HT1080 (cell line): ENCODE measurements at places on chromosomes 16 and 17. TPM values are rescaled to one million over a fixed set of nuclear protein-coding genes. Genes with fewer than 3 reads are reported as not detected.

Gene TMEM132E
- total RNA-seq, result not detected in 2 replicates

Gene GUCY2D
- not detected in 2 replicates for total RNA-seq

Gene RNU2-1
- not detected in 2 replicates for total RNA-seq

Gene MAP2K6
- total RNA-seq, result 7.3 and 8.1 TPM in 2 replicates

Gene HSD11B2
- total RNA-seq, result 0.94 and 1.0 TPM in 2 replicates

Gene TCAP
- 1.00 TPM in 1 of 2 replicates, not detected in the other for total RNA-seq

Gene KRTAP3-1
- total RNA-seq, result not detected in 2 replicates

Gene BCL6B
- not detected in 2 replicates for total RNA-seq

Gene BCL7C
- 42.5 and 56.2 TPM in 2 replicates for total RNA-seq

Gene TNFRSF13B
- total RNA-seq, result not detected in 2 replicates
